ENCODE measurements at places on chromosomes 2 and 18.
A peak's percentile ranks its signal among the peaks of the same experiment; 100 is the strongest.

DNA sequence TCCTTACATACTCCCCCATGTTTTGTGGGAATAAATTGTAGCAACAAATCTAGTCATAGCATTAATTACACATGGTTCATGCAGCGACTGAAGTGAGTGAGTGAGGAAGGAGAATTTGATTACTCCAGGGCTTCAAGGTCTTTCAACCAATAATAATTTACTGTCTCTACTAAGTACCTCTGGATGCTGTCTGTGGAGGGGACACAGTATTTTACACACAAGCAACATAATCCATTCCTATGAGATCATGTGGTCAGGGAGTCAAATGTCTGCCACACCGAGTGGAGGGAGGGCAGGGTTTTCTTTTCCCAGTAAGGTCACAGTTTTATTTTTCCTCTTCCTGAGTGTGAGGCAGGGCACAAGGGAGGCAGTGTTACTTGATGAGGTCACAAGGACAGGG, 334.7 kb upstream of the CELF4 start:
- no peak for DNase-seq

DNA sequence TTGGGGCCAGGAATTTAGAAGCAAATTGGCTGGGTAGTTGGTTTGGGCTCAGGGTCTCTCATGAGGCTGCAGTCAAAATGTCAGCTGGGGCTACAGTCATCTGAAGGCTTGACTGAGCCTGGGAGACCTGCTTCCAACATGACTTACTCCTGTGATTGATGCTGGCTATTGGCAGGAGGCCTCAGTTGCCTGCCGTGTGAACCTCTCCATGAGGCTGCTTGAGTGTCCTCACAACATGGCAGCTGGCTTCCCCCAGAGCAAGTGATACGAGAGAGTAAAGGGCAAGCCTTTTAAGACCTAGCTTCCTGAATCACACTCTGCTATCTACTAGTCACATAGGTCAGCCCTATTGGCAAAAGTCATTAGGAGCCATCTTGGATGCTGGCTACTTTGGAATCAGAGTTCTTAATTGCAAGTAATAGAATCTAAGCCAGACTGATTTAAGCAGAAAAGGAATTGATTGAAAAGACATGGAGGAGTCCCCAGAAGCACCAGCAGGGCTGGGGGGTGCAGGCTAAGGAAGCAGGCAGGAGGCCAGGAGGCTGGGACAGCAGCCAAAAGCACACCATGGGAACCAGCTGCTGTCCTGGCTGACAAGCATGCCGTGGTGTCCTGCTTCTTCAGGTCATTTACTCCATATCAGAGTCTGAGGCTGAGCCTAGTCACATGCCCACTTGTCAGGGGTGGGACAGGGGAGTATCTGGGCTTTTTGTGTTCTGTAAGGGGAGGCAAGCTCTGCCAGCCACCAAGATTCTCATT, 7.8 kb upstream of the GIGYF2 start:
- no peak for DNase-seq

DNA sequence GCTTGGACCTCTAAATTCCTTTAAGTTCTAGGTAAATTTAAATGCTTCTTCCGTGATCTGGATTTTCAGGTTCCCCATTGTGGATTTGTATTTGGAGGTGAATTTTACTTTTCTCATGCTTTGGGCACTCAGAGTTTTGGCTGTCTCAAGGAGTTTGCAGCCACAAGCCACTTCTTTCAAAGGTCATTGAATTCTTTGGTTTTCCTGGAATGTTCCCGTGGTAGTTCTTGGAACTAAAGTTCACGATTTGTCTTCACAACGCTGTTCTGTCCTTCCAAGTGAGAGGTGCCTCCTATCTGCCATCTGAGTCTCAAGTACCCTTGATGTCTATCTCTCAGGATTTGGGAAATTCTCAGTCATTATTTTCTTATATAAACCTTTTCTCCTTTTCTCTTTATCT, 1438.7 kb upstream of the ZEB2 start:
- DNase-seq, result no peak

GRCh38 chr2:65186872-65187851, 40.5 kb upstream of the ACTR2 start:
- peak; percentile 42 for DNase-seq

DNA sequence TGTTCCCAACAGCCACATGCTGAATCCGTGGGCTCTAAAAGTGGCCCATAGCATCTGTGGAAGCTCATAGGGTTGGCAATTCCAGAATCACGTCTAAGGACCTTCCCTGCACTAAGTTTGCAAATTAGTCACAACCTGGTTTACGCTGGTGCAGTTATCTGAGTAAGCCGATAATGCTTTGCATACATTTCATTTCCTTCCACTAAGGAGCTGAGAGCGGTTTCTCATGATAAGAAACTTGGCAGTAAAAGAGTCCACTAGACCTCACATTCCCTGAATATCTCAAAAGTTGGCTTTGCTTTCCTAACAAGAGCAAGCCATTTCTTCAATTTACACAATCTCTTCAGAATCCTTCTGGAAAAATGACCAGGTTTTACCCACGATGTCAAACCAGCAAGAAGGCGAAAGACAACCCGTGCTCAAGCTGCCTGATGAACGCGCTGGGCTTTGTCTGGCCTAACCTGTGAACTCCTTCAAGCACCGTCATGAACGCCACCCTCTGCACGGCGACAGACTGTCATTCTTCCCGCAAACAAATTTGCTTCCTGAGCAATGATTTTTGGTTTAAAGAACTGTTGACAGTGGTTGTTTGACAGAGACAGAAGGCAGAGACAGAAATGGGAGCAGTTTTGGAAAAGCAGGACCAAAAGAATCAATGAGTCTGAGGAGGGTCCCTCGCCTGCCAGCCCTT, 73.0 kb upstream of the COPS8 start:
- DNase-seq, result no peak

GRCh38 chr2:231685349-231686191, 22.8 kb upstream of the PTMA start:
- DNase-seq, result no peak

DNA sequence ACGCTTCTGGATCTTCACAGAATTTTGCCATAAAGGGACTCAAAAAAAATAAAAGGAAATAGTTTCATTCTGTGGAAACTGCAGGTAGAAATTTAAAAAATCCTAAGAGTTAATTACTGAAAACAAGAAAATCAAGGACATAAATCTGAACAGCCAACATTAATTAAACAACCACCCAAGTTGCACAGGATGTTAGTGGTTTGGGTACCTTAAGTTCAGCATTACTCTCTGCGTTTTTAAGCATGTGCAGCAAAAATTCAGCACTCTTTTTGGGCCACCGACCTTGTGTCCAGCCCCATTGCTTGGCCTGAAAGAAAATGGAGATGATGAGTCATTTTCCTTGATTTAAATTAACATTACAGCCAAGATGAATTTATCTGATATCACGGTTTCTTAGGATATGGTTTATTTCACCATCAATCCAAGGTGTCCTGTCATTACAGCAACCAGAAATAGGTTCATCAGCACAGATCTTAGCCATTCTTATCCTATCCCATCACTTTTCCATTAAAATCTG, 3.3 kb upstream of the C18orf32 start:
- no peak for DNase-seq

- DNase-seq, result no peak
Observed at GRCh38 chr2:175450029-175450760, 268.7 kb upstream of the ATP5MC3 start.

DNA sequence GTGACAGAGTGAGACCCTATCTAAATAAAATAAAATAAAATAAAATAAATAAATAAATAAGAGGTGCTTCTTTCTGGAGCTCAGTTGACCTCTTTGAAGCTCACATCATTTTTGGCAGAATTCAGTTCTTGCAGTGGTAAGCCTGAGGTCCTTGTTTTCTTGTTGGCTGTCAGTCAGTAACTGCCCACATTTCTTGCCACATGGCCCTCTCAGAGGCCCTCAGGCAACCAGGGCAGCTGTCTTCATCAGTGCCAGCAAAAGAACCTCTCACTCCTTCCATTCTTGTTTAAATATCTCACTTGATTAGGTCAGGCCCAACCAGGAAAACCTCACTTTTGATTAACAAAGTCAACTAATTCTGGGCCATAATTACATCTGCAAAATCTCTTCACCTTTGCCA, 53.2 kb downstream of the RAPGEF4 start:
- DNase-seq, result no peak

Data from central memory CD4-positive, alpha-beta T cell (primary cell).